Upper lobe of right lung (tissue), 1 donor: ENCODE measurements at places on chromosomes 7 and 10. TPM values are rescaled to one million over a fixed set of nuclear protein-coding genes. Genes with fewer than 3 reads are reported as not detected.
A peak's percentile ranks its signal among the peaks of the same experiment; 100 is the strongest.

DNA sequence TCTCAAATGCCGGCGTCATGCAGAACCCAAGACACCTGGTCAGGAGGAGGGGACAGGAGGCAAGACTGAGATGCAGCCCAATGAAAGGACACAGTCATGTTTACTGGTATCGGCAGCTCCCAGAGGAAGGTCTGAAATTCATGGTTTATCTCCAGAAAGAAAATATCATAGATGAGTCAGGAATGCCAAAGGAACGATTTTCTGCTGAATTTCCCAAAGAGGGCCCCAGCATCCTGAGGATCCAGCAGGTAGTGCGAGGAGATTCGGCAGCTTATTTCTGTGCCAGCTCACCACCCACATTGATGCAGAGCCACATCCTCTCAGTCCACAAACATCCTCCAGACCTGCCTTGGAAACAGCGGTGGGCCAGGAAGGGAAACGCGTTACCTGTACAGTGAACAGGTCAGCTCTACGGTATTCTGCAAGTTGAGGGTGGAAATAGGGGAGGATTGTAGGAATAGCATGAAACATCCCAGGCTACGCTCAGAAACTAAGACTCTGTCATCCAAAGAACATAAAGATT lies 133.1 kb upstream of the PRSS1 start:
- H3K27me3 ChIP-seq, result peaks cover 8% of the 10 kb centered on the region
- H3K36me3 ChIP-seq, result no peaks in the 10 kb centered on the region
- H3K4me1 ChIP-seq, result no peaks in the 10 kb centered on the region
- H3K27ac ChIP-seq, result no peak overlapping the region
- H3K4me3 ChIP-seq, result no peak overlapping the region

- H3K4me3 ChIP-seq, result no peak overlapping the region
- no peaks in the 10 kb centered on the region for H3K36me3 ChIP-seq
- H3K27me3 ChIP-seq, result no peaks in the 10 kb centered on the region
- H3K27ac ChIP-seq, result no peak overlapping the region
- DNase-seq, result no peak
- H3K4me1 ChIP-seq, result no peaks in the 10 kb centered on the region
Measured at GRCh38 chr7:107693396-107693795, 32.8 kb downstream of the SLC26A4 start.

DNA sequence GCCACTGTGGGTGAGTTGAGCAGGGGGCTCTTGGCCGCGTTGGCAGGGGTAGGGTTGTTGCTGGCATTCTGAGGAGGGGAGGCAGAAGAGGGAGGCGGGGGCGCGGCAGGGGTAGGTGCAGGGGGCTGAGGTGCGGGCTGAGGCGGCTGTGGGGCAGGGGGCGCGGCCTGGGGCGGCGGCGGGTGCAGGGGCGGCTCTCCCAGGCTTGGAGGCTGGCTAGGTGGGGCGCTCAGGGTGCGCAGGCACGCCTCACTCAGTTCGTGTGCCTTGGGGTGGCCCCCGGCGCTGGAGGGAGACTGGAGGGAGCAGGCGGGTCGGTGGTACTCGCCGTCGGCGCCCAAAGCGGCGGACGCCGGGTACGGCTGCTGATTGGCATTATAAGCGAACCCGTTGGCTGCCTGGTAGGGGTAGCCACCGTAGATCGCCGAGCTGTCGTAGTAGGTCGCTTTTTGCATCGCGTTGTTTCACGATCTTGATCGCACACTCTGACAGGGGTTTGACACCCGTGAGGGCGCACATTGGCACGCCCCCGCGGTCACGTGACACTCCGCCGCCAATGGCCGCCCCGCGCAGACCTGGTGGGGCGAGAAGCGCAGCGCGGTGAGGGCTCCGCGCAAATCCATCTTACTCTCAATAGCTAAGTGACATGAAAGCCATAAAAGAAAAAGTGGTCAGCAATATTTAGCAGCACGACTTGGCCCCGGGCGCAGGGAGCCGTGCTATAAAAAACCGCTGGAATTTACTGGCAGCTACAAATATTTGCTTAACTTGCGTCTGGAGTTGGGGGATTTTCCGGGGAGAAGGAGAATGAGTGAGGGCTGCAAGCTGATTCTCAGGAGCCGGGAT lies 7.9 kb upstream of the HOXA2 start:
- DNase-seq, result no peak
- H3K36me3 ChIP-seq, result no peaks in the 10 kb centered on the region
- peaks cover 15% of the 10 kb centered on the region for H3K4me1 ChIP-seq

DNA sequence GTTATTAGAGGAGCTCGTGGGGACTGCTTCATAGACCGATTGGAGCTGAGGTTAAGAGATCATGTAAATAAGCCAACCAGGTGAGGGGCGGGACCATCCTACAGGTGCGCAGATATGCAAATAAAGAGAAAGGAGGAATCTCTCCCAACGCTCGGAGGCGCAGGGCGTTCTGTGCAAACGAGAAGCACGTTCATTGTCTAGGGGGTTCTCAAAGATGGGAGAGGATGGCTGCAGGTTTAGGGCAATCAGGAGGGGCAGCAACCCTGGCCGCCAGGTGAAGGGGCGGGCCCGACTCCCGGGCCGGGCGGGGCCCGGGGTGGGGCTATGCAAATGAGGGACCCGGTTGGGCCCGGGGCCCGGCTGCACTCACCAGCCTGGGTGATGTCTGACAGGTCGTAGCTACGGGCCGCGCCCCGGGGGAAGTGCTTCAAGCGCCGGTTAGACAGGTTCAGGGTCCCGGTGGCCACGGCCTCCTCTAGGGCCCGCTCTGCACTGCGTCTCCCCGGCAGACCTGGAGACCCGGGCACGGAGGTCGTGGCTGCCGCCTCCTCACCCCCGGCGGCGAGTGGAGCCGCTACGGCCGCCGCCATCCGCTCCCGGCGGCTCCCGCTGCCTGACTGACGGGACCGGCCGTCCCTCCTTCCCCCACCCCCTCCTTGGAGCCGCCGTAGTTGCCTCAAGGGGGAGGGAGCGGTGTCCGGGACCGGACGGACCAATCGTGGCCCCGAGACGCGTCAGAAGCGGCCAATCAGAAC lies at the start of gene LRCH4:
TSS of gene LRCH4 (minus strand) at position 619 of the 755 bp plus-strand sequence. CDS start at position 590, 29 bp downstream.
- peak within 1 kb of the TSS; percentile 99 for H3K27ac ChIP-seq
- no peaks in the 10 kb centered on the region for H3K27me3 ChIP-seq
- peak; percentile 88 for DNase-seq
- peaks cover 41% of the 10 kb centered on the region for H3K4me1 ChIP-seq

GRCh38 chr7:12943781-12944180 lies 256.3 kb downstream of the ARL4A start:
- H3K4me3 ChIP-seq, result no peak overlapping the region
- no peak overlapping the region for H3K27ac ChIP-seq
- H3K27me3 ChIP-seq, result no peaks in the 10 kb centered on the region
- no peaks in the 10 kb centered on the region for H3K4me1 ChIP-seq
- DNase-seq, result no peak

- H3K4me1 ChIP-seq, result no peaks in the 10 kb centered on the region
- no peak overlapping the region for H3K27ac ChIP-seq
- no peaks in the 10 kb centered on the region for H3K36me3 ChIP-seq
- no peak overlapping the region for H3K4me3 ChIP-seq
Measured at GRCh38 chr7:304574-305409, 14.8 kb downstream of the FOXL3 start.

DNA sequence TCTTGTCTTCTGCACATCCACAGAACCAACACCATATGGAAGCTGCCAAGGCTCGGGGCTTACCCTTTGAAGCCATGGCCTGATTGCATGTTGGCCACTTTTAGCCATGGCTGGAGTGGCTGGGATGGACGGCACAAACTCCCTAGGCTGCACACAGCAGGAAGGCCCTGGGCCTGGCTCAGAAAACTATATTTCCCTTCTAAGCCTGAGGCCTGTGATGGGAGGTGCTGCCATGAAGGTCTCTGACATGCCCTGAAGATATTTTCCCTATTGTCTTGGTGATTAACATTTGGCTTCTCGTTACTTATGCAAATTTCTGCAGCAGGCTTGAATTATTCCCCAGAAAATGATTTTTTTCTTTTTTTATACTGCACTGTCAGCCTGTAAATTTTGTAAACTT lies 387.0 kb upstream of the KCND2 start:
- no peaks in the 10 kb centered on the region for H3K4me1 ChIP-seq
- no peaks in the 10 kb centered on the region for H3K36me3 ChIP-seq
- DNase-seq, result no peak
- no peaks in the 10 kb centered on the region for H3K27me3 ChIP-seq

- H3K4me3 ChIP-seq, result no peak overlapping the region
- no peak overlapping the region for H3K27ac ChIP-seq
- DNase-seq, result no peak
- H3K27me3 ChIP-seq, result no peaks in the 10 kb centered on the region
Measured at GRCh38 chr7:68043546-68043945, 1046.9 kb downstream of the TYW1 start.

DNA sequence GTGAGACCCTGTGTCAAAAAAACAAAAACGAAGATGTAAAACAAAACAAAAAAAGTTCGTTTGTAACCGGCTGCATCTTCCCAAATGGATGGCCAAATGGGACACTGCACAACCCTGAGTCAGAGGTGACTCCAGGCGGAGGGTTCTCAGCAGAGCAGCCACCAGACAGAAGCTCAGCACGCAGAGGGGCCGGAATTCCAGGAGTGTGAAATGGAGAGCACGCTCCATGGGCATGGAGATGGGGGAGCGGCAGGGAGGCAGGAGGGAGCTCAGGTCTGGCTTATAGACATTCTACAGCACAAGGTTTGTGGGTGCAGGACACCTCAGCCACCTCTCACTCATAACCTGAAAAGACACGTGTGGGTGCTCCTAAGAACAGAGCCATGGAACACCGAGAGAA lies 227.0 kb downstream of the MAD1L1 start:
- no peak overlapping the region for H3K4me3 ChIP-seq
- H3K27me3 ChIP-seq, result no peaks in the 10 kb centered on the region
- H3K27ac ChIP-seq, result no peak overlapping the region
- no peaks in the 10 kb centered on the region for H3K36me3 ChIP-seq

GRCh38 chr10:111246136-111246535 lies 169.3 kb downstream of the ADRA2A start:
- no peak overlapping the region for H3K27ac ChIP-seq
- no peak overlapping the region for H3K4me3 ChIP-seq
- DNase-seq, result no peak
- no peaks in the 10 kb centered on the region for H3K36me3 ChIP-seq

- no peaks in the 10 kb centered on the region for H3K4me1 ChIP-seq
- no peak overlapping the region for H3K4me3 ChIP-seq
- no peak for DNase-seq
- H3K36me3 ChIP-seq, result no peaks in the 10 kb centered on the region
Measured at GRCh38 chr7:113282875-113283274, 164.5 kb upstream of the SMIM30 start.

- DNase-seq, result peak; percentile 68
- H3K27ac ChIP-seq, result no peak overlapping the region
Measured at GRCh38 chr7:39016609-39017008, 38.9 kb downstream of the POU6F2 start.

DNA sequence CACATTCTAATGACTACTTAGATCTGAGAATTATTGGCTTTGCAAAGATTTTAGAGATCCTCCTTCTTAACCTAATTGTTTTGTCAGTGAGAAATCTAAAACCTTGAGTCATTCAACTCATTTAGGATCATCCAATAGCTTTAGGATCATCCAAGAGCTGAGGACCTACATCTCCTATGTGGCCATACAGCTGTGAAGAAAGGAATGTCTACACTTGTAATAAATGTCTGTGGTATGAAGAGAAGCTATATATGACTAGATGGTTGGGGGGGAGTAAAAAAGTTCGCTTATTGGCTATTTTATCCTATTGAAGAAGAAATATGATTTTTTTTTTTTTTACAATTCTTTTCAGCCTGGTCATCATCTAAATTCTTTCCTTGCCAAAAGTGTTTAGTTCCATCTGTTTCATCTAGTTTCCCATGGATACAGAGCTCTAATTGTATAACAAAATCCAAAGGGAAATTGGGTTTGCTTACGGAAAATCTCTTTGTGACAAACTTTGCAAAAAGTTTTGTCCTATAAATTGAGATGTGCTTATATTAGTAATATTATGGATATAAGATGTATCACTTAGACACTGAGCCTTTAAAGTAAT lies 196.7 kb downstream of the PRKG1 start:
- H3K4me3 ChIP-seq, result no peak overlapping the region
- H3K27me3 ChIP-seq, result no peaks in the 10 kb centered on the region
- H3K36me3 ChIP-seq, result no peaks in the 10 kb centered on the region

DNA sequence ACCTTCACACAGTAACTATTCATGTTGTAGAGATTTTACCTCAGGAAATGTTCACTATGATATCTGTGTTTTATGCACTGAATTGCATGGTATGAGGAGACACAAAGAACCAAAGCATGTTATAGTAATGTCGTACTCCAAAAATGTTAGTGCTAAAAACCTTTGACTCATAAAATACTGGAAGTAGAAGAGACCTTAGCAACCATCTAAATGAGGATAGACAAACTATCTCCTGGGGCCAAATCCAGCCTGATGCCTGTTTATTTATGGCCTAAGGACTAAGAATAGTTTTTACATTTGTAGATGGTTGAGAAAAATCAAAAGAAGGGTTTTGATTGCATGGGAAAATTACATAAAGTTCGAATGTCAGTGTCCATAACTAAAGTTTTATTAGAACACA lies 535.1 kb downstream of the INHBA start:
- no peaks in the 10 kb centered on the region for H3K27me3 ChIP-seq
- no peak overlapping the region for H3K27ac ChIP-seq
- no peak for DNase-seq
- H3K4me1 ChIP-seq, result no peaks in the 10 kb centered on the region

CFAP43 gene
- total RNA-seq, result 0.75 TPM

DKK1 gene
- total RNA-seq, result 3.7 TPM

ZKSCAN5 gene
- total RNA-seq, result 7.4 TPM

TAS2R41 gene
- not detected for total RNA-seq

TUBB8 gene
- total RNA-seq, result 0.20 TPM

SH3PXD2A gene
- total RNA-seq, result 35.2 TPM

TRIP6 gene
- 65.3 TPM for total RNA-seq

NUTM2E gene
- total RNA-seq, result not detected
